Activated T-cell treated with anti-CD3 and anti-CD28 coated beads, Interleukin-2, amount 50 U/mL, for 72 hours (primary cell): ENCODE measurements at places on chromosomes 1 and 21. TPM values are rescaled to one million over a fixed set of nuclear protein-coding genes. Genes with fewer than 3 reads are reported as not detected.

- H3K27ac ChIP-seq = no peak overlapping the region
- H3K4me3 ChIP-seq = peak overlapping the region; percentile 81
- H3K36me3 ChIP-seq = peaks cover 6% of the 10 kb centered on the region
- peaks cover 46% of the 10 kb centered on the region for H3K27me3 ChIP-seq
- peak; percentile 37 for DNase-seq
Measured at GRCh38 chr1:50977575-50978143, 7.6 kb downstream of the CDKN2C start.

- H3K4me1 ChIP-seq = peaks cover 16% of the 10 kb centered on the region
- H3K4me3 ChIP-seq = no peak overlapping the region
- DNase-seq = no peak
- no peaks in the 10 kb centered on the region for H3K27me3 ChIP-seq
- peak overlapping the region; percentile 35 for H3K27ac ChIP-seq
Measured at GRCh38 chr1:23806280-23806679, 5.7 kb upstream of the GALE start.

DNA sequence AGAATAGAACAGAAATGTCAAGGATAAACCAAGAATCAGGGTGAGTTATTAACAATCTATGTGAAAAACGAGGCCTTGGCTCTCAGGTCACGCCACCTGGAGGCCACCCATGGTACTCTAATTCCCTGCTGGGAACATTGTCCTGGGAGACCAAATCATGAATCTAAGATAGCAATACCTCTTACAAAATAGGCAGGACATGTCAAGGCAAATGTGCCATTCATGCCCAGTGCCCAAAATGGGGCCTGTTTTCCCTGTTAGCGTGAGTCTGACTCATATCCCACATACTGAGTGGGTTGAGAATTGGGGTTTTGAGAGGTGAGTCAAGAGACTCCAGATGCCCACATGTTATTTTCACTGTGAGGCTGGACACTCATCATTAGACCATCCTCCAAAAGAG, 380.8 kb downstream of the HHIPL2 start:
- peak; percentile 44 for DNase-seq
- no peak overlapping the region for H3K27ac ChIP-seq
- H3K4me3 ChIP-seq = no peak overlapping the region
- peaks cover 7% of the 10 kb centered on the region for H3K4me1 ChIP-seq
- H3K36me3 ChIP-seq = peaks cover 6% of the 10 kb centered on the region

- H3K4me1 ChIP-seq = peaks cover 6% of the 10 kb centered on the region
- no peak overlapping the region for H3K27ac ChIP-seq
- H3K27me3 ChIP-seq = no peaks in the 10 kb centered on the region
- DNase-seq = no peak
Measured at GRCh38 chr1:174413632-174414031, 34.1 kb upstream of the GPR52 start.

- no peak overlapping the region for H3K4me3 ChIP-seq
- peak overlapping the region; percentile 80 for H3K27ac ChIP-seq
- peaks cover 47% of the 10 kb centered on the region for H3K4me1 ChIP-seq
- peaks cover 5% of the 10 kb centered on the region for H3K36me3 ChIP-seq
- H3K27me3 ChIP-seq = no peaks in the 10 kb centered on the region
- DNase-seq = no peak
Measured at GRCh38 chr1:2275796-2276536, 47.8 kb downstream of the SKI start.

GRCh38 chr1:84090447-84091245, 53.4 kb upstream of the PRKACB start:
- H3K4me3 ChIP-seq = peak overlapping the region; percentile 3
- DNase-seq = no peak
- H3K27ac ChIP-seq = peak overlapping the region; percentile 38
- peaks cover 27% of the 10 kb centered on the region for H3K4me1 ChIP-seq
- H3K27me3 ChIP-seq = no peaks in the 10 kb centered on the region
- H3K36me3 ChIP-seq = peaks cover 4% of the 10 kb centered on the region

GRCh38 chr1:47993416-47993740, 3.8 kb downstream of the TRABD2B start:
- no peaks in the 10 kb centered on the region for H3K4me1 ChIP-seq
- H3K27me3 ChIP-seq = peaks cover 37% of the 10 kb centered on the region
- no peak overlapping the region for H3K27ac ChIP-seq
- H3K4me3 ChIP-seq = no peak overlapping the region
- peaks cover 2% of the 10 kb centered on the region for H3K36me3 ChIP-seq

GRCh38 chr1:109827466-109827865, 63.7 kb upstream of the EPS8L3 start:
- no peak overlapping the region for H3K4me3 ChIP-seq
- DNase-seq = no peak
- H3K27ac ChIP-seq = no peak overlapping the region
- peaks cover 4% of the 10 kb centered on the region for H3K36me3 ChIP-seq
- no peaks in the 10 kb centered on the region for H3K27me3 ChIP-seq

EFNA1 gene
- total RNA-seq = 1.4 TPM

ACTL8 gene
- not detected for total RNA-seq

DNA sequence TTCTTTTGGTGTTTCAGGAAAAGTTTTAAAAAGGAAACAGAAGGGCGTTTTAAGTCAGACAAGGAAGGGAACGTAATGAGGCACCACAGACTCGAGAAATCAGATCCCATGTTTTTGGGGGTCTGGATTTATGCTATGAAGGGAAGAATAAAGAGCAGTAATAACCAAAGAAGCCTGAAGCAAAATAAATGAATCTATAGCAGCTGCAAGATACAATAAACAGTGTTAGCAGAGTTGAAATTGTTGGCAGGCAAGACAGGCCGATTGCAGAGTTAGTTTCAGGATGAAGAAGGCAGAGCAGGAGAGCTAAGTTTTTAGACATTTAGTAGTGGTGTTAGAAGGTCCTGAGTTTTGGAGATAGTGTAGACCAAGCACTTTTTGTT, 425 bp downstream of the DDR2 start:
- no peak for DNase-seq
- H3K4me1 ChIP-seq = no peaks in the 10 kb centered on the region
- no peak overlapping the region for H3K4me3 ChIP-seq
- H3K27me3 ChIP-seq = no peaks in the 10 kb centered on the region
- no peaks in the 10 kb centered on the region for H3K36me3 ChIP-seq

GRCh38 chr1:245397771-245398170, 243.0 kb downstream of the KIF26B start:
- H3K27ac ChIP-seq = no peak overlapping the region
- H3K4me3 ChIP-seq = no peak overlapping the region
- no peaks in the 10 kb centered on the region for H3K4me1 ChIP-seq

DNA sequence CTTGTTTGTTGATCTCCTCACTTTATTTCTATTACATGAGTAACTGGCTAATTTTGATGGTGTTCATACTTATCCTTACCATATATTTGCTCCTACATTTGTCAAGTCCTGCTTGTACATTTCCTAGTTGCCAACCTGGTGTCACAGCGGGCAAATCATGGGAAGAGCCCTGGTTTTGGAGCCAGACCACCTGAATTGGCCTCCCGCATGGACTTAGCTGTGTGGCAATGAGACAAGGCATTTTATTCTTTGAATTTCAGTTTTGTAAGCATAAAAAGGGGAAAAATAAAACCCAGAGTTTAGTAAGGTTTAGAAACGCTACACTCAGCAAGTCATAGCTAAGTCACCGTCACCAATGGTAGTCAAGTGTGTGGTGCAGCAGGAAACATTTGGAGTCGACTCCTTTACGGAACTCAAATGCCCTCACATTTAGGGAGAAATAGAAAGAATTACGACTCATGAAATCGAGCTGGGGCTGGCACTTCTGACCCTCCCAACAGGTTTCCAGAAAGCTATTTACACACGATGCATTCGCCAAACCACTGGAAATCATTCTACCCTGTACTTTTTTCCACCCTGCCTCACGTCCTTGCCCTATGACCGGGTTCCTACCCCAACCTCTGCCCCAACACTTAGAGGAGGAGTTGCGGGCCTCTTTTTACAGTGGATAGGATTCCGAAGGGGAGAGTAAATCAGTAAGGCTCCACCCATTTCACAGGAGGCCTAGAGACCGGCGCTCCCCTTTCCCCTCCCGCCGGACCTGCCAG, 492 bp upstream of the PGM1 start:
- DNase-seq = no peak
- H3K36me3 ChIP-seq = peaks cover 3% of the 10 kb centered on the region
- peak overlapping the region; percentile 89 for H3K27ac ChIP-seq
- H3K4me3 ChIP-seq = peak overlapping the region; percentile 90

CFAP298 gene
- 22.4 TPM for total RNA-seq

DNM3 gene
- total RNA-seq = 1.5 TPM

HENMT1 gene
- 21.1 TPM for total RNA-seq

DSCAM gene
- not detected for total RNA-seq
